ENCODE measurements at places on chromosomes 12 and 14.

DNA sequence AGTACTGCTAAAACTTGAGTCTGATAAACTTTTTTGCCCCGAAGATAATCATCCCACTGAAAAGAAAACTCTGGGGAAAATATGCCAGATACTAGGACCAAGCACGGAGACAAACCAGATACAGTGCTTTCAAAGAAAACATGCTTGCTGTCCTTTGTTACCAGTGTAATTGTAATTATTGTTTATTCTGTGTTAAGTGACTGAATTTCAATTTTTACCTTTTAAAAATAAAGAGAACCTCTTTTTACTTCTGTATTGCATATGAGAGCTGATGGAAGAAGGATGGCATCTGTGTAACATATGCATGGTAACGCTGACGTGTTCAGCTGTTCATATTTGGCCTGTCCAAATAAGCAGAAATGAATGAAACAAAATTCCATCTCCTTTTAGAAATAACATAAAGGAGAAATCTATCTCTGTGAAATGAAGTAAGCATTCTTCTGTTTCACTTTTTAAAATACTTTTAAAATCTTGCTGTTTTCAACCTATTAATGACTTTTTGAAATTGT lies 22.5 kb downstream of the SLC35E3 start:
- DNase-seq: no peak

DNA sequence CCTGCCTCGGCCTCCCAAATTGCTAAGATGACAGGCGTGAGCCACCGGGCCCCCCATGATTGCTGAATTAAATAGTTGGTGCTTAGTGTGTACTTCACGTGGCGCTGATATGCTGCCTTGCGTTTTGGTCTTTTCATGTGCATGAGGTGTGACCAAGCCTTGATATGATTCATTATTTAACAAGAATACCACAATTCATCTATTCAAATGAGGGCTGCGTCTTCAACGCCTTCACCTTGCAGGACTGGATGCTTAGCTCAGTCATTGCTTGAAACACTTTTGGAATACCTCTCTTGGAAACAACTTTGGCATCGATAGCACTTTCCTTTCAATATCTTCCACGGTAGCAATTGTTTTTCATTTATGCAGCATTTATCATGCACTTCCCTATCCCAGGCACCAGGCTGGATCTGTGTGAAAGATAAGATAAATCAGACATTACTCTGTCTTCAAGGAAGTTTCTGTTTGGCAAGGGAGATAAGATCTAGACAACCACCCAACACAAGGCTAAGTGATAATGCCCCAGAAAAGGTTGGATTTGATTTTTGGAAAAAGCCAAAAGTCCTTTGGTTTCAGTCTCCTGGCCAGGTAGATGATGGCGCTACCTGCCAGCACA lies 1.3 kb upstream of the TEAD4 start:
- no peak for DNase-seq

GRCh38 chr12:132310181-132311040 lies 19.0 kb downstream of the GALNT9 start:
- DNase-seq: no peak

GRCh38 chr12:16788506-16789203 lies 182.7 kb upstream of the LMO3 start:
- no peak for DNase-seq

DNA sequence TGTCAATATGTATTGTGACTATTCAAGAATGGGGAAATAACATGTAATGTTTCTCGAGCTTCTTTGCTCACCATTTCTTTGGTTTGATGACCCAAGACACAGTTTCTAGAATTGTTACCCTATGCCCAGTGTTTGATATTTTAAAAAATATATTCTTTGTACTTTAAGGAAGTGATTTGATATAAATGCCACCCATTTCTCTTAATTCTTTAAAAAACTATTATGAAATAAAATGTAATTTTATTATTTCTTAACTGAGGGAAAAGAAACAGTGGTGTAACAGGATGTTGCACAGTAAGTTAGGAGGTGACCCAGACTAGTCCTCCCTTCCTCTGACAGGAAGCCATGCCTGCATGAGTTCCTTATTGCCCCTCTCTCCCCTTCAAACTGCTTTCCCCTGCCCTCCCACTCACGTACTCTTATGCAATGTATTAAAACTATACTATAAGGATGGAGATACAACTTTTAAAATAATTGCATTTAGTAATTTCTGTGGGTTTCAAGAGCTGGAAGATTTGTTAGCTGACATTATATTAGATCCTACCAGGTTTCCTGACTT lies 279.4 kb downstream of the TMTC2 start:
- DNase-seq: no peak
